Ovary (tissue), 10 donors: ENCODE measurements at places on chromosomes 5 and 9. TPM values are rescaled to one million over a fixed set of nuclear protein-coding genes. Genes with fewer than 3 reads are reported as not detected.

DNA sequence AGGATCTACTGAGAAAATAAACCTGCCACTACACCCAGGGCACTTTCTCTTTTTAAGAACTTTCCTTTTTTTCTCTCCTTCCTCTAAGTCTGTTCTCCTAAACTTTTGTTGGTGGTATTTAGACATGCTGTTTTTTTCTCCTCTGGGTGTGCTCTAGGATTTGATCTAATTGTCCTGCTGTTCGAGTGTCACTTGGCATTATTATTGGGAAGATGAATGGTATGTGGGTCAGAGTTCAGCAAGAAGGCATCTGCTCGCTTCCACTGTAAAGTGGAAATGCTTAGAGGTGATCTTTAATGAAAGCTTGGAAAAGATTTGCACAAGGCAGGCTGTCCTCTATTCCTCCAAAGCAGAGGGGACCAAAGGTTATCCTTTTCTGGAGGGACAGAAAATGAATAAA is 1.3 kb upstream of the PLPPR1 start:
- H3K36me3 ChIP-seq, result no peaks in the 10 kb centered on the region
- peaks cover 8% of the 10 kb centered on the region for H3K4me1 ChIP-seq
- no peak overlapping the region for H3K4me3 ChIP-seq
- no peak for DNase-seq
- H3K27ac ChIP-seq, result no peak overlapping the region

DNA sequence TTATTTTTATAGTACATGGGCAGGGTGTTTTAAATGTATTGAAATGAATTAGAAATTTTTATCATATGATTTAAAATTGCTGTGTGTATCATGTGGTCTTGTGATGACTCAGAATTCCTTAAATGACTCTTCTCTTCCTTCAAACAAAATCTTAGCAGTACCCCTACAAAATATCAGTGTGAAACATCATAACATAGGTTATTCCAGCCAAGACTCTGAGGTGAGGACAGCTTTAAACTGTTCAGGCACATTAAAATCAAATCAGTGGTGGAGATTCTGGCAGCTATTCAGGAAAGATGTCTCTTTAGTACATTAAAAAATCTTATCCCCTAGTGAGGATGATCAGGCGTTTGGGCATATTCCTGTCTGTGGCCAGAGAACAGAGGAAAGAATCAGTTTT is 174.0 kb downstream of the MAN2A1 start:
- no peak overlapping the region for H3K27ac ChIP-seq
- H3K4me1 ChIP-seq, result no peaks in the 10 kb centered on the region
- H3K27me3 ChIP-seq, result no peaks in the 10 kb centered on the region
- H3K4me3 ChIP-seq, result no peak overlapping the region
- no peaks in the 10 kb centered on the region for H3K36me3 ChIP-seq

DNA sequence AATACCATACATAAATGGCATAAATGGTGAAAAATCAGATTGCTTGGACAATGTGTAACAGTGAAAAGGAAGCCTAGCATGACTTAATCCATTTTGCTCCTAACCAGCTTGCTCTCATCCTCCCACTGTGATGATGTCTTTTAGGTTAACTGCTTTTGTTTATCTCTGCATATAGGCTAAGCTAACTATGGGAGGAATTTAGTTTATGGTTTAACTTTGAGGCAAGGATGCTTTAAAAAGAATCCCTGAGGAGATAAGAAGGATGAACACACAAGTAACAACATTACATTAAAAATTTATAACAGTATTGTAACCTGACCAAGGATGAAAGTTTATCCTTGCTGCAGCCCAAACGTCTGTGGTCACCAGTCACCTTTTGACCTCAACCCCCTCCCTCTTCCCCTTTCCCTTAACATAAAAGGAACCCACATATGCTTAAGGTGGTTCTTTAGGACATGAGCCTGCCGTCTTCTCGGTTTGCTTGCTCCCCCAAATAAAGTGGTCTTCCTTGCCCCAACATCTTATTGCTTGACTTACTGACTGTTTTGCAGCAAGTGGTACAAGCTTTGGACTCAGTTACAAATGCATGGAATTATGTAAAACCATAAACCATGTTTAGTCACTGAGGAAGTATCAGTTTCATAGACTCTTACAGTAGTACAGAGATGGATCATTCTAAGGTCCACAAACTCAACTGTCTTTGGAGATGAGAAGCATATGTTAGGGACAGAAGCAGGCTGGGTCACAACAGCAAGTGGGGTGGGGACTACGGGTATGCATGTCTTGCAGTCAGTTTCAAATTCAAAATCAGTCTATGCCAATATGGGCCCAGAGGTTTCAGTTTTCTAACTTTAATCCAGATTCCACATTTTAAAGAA is 31.3 kb downstream of the AGXT2 start:
- H3K36me3 ChIP-seq, result no peaks in the 10 kb centered on the region
- H3K4me3 ChIP-seq, result no peak overlapping the region
- H3K4me1 ChIP-seq, result no peaks in the 10 kb centered on the region
- no peak overlapping the region for H3K27ac ChIP-seq
- DNase-seq, result no peak
- H3K27me3 ChIP-seq, result no peaks in the 10 kb centered on the region

DNA sequence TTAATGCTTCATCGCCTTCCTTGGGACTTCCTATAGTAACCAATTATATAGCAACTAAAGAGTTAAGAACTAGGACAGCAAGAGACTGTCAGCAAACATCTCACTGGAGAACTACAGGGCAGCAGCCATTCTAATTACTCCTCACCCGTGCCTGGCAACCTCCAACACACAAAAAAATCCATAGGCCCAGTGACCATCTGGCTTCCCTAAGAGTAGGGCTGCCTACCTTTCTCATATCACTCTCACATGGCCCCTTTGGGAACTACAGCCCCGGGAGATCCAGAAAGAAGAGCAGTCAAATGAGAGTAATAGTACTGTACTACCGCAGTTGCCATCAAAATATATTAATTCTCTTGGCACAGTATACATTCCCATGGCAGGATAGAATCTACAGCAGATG is 5.7 kb downstream of the DCAF10 start:
- no peaks in the 10 kb centered on the region for H3K27me3 ChIP-seq
- no peaks in the 10 kb centered on the region for H3K36me3 ChIP-seq
- peaks cover 10% of the 10 kb centered on the region for H3K4me1 ChIP-seq
- DNase-seq, result no peak
- no peak overlapping the region for H3K4me3 ChIP-seq

GRCh38 chr9:121992571-121993212 is 100.4 kb downstream of the TTLL11 start:
- H3K27ac ChIP-seq, result no peak overlapping the region
- no peak overlapping the region for H3K4me3 ChIP-seq
- peak; percentile 54 for DNase-seq
- no peaks in the 10 kb centered on the region for H3K36me3 ChIP-seq

DNA sequence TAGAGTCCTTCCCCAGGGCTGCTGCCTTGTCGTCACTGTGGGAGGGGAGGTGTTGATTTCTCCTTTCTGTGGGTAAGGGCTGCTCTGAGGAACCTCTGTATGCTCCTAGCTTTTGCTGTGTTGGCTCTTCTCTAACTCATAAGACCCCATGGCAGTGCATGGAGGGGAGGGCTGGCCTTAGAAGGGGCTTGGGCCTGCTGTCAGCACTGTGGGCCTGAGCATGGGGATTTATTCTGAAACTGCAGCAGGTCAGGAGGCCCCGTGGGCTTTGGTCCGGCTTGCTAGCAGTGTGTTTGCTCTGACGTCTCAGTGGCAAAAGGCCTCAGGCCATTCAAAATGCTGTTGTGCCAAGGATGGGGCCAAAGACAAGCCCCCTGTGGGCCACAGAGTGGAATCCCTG is 6.8 kb downstream of the FGF18 start:
- no peaks in the 10 kb centered on the region for H3K27me3 ChIP-seq
- DNase-seq, result peak; percentile 6

GRCh38 chr9:7119612-7120011 is 361.8 kb downstream of the KDM4C start:
- H3K4me1 ChIP-seq, result no peaks in the 10 kb centered on the region
- no peak overlapping the region for H3K27ac ChIP-seq
- H3K27me3 ChIP-seq, result no peaks in the 10 kb centered on the region

GRCh38 chr5:72338689-72339209 is 18.6 kb downstream of the PTCD2 start:
- no peak overlapping the region for H3K27ac ChIP-seq
- H3K4me1 ChIP-seq, result no peaks in the 10 kb centered on the region
- no peak for DNase-seq
- no peaks in the 10 kb centered on the region for H3K27me3 ChIP-seq

GRCh38 chr9:136309101-136309801 is 5.4 kb upstream of the CCDC187 start:
- no peak overlapping the region for H3K27ac ChIP-seq
- no peak overlapping the region for H3K4me3 ChIP-seq
- no peak for DNase-seq
- H3K4me1 ChIP-seq, result no peaks in the 10 kb centered on the region

DNA sequence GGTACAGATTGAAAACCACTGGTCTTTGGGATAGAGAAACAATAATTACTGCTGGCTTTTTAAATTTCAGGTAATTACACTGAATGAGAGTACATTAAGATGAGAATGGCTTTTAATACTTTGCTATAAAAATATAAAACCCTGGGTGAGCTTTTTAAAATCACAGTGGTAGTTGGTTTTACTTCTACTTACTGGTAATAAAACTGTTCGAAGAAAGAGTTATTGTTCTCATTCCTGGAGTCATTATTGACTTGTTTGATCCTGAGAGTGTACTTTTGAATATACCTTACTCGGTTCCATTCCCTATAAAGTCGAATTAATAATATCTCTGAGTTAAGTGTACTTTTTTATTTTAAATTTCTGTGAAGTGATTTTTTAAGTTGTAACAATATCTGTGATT is 21.5 kb downstream of the MELK start:
- no peaks in the 10 kb centered on the region for H3K27me3 ChIP-seq
- no peaks in the 10 kb centered on the region for H3K4me1 ChIP-seq
- no peak overlapping the region for H3K27ac ChIP-seq
- no peaks in the 10 kb centered on the region for H3K36me3 ChIP-seq
- no peak for DNase-seq

DNA sequence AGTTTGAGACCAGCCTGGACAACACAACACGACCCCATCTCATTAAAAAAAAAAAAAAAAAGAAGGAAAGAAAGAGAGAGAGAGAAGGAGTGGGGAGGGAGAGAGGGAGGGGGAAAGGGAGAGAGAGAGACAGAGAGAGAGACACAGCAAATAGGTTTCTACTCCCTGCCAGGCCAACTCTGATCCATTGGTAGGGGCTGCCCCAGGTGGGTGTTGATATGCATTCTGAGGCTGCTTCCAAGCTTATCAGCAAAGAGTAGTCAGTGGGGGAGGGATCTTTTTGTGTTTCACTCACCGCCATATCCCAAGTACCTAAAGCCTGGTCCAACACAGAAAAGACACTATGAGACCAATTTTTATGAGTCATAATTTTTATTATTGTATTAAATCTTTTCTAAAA is 57.0 kb upstream of the SAP30L start:
- H3K36me3 ChIP-seq, result no peaks in the 10 kb centered on the region
- no peak overlapping the region for H3K4me3 ChIP-seq
- DNase-seq, result no peak
- H3K4me1 ChIP-seq, result peaks cover 14% of the 10 kb centered on the region

- H3K36me3 ChIP-seq, result no peaks in the 10 kb centered on the region
- no peak for DNase-seq
Observed at GRCh38 chr5:147554261-147554817, 44.5 kb upstream of the DPYSL3 start.

DNA sequence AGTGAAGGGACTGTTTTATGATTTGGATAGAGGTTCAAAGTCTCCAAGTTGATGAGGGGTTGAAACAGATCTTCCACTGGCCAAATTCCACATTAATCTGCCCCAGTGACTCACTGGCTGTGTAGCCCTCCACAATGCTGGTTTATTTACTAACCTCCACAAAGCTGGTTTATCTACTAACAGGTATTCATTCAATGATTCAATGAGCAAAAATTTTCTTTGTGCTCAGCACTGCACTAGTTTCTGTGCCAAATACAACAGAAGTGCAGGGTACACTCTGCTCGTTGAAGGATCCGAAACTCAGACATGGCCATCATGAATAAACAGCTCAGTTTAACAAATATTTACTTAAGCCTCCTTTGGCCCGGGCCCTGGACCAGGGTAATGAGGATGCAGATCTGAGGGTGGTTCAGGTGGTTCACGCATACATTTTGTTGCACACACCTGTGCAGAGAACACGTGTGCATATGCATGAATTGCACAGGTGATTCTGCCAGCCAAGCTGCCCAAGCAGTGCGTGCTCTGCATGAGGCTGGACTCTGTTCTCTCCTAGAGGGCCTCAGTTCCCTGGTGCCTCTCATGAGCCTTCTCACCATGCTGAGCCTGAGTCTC is 71.0 kb downstream of the SH3PXD2B start:
- no peak overlapping the region for H3K27ac ChIP-seq
- H3K36me3 ChIP-seq, result no peaks in the 10 kb centered on the region
- peaks cover 4% of the 10 kb centered on the region for H3K4me1 ChIP-seq
- no peak overlapping the region for H3K4me3 ChIP-seq
- H3K27me3 ChIP-seq, result no peaks in the 10 kb centered on the region

GRCh38 chr9:129007035-129007765 is 20.9 kb downstream of the SH3GLB2 start:
- H3K27ac ChIP-seq, result peak overlapping the region; percentile 17
- H3K36me3 ChIP-seq, result no peaks in the 10 kb centered on the region
- H3K4me1 ChIP-seq, result peaks cover 10% of the 10 kb centered on the region
- H3K4me3 ChIP-seq, result no peak overlapping the region

Gene CRAT
- total RNA-seq, result 39.8 TPM

Gene MLANA
- not detected for total RNA-seq

Gene SLC24A2
- total RNA-seq, result 0.28 TPM

Gene PKD2L2
- not detected for total RNA-seq

Gene PCDHGB7
- 14.2 TPM for total RNA-seq

Gene SLC23A1
- total RNA-seq, result 1.1 TPM

Gene RNF180
- 24.3 TPM for total RNA-seq

Gene SNAPC4
- 8.9 TPM for total RNA-seq

Gene PCDHGA1
- 2.8 TPM for total RNA-seq
